ENCODE measurements at places on chromosomes 1 and 21. TPM values are rescaled to one million over a fixed set of nuclear protein-coding genes. Genes with fewer than 3 reads are reported as not detected.
A peak's percentile ranks its signal among the peaks of the same experiment; 100 is the strongest.

OTUD3 gene
- 6.8 TPM for total RNA-seq

- DNase-seq = no peak
Observed at GRCh38 chr1:205243350-205244191, 15.8 kb downstream of the TMCC2 start.

DNA sequence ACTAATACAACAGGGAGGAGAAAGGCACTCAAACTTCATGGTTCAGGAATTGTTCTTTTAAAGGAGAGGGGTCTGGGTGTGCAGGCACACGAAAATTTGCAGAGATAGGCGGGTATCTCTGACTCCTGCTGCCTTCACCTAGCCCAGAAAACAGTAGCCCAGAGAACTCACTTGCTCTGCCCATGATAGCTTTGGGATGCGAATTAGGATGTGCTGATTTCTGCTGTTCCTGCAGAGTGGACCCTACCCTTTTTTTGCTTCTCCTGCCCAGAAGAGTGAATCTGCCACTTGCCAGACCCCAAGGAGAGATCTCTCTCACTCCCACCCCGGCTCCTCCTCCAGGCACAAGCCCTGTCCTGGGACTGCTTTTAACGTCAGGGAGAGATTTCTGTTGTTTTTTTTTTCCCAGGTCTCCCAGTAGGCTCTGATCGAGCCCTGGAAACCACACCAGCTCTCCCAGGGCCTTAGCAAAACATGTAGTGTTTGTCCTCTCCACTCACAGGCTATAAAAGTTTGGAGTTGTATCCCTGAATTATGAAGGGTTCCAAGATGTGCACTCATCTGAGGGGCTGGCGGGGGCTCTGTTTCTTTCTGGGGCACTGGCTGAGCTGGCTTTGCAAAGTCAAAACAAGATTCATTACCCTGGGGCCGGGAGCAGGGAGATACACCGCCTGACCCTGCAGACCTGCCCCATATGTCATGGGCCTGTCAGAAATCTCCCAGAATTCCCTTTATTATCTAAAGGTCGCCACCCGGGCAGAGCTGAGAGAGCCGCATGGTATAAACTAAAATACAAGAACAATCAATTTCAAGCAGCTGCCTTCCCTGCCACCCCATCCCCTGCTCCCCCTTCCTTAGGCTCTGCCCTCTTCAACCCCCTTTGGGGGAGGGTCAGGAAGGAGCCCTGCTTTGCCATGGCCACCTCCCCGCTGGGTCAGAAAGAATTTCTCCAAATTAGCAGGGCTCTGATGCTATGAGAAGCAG, 17.9 kb downstream of the PLXNA2 start:
- DNase-seq = no peak

- DNase-seq = peak; percentile 18
Observed at GRCh38 chr1:7172804-7173203, 387.6 kb downstream of the CAMTA1 start.

- peak; percentile 94 for DNase-seq
Observed at GRCh38 chr1:198937231-198938031, 298.6 kb downstream of the PTPRC start.

DNA sequence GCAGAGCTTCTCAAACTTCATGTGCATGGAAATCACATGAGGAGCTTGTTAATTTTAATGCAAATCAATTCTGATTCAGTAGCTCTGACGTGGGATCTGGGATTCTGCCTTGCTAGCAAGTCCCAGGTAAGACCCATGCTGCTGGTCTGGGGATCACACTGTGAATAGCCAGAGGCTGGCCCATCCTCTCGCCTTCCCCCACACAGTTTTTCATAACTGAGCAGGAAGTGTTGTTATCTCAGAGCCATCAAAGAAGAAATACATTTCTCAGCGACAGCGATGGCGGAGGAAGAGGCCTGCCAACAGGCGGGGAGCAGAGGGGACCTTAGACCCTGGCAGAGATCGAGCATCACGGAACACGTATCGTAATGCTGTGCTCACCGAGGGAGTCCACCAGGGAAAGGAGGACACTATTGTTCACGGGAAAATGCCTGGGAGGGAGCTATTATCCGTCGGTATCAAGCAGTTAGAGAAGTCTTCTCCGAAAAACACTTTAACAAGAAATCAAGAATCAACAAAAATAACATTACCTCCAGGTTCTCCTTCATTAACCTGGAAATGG, 268.9 kb upstream of the TMEM51 start:
- no peak for DNase-seq

- no peak for DNase-seq
Observed at GRCh38 chr1:228048659-228049298, 33.7 kb upstream of the ARF1 start.

DNA sequence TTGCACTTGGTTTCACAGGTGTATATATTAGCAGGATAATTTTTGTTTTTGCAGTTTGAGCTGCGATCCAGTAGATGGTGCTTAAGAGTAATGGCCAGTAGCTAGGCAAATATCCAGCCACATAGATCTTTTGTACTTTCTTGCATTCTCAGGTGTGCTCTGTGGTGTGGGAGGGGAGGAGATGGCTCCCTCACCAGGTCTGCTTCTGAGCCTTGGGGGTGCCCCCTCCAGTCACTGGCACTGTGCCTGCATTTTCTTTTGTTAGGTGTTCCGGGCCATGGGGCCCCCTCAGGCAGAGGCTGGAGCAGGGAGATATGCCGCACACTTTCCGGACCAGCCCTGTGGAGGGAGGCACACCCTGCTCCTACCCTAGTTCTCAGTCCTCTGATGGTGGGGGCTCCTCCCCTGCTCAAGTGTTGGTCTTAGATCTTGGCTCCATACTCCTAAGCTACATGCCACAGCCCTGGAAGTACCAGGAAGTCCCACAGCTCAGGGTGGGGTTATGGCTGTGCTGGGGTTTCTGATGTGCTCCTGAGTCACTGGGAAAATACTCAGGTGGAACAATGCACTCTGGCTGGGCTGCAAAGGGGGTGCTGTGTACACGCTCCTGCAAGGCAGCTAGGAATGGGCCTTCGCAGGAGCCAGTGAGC, 197.6 kb upstream of the DMRTA2 start:
- no peak for DNase-seq

TNFSF18 gene
- total RNA-seq = not detected

DMBX1 gene
- not detected for total RNA-seq

- peak; percentile 39 for DNase-seq
Observed at GRCh38 chr1:163406772-163407171, 85.0 kb downstream of the NUF2 start.

- DNase-seq = peak; percentile 20
Observed at GRCh38 chr1:229753764-229754551, 127.9 kb downstream of the URB2 start.

GRCh38 chr1:185066181-185066580, 20.8 kb downstream of the RNF2 start:
- DNase-seq = no peak

RIPPLY3 gene
- 0.72 TPM for total RNA-seq

SELENBP1 gene
- total RNA-seq = 40.3 TPM

DNA sequence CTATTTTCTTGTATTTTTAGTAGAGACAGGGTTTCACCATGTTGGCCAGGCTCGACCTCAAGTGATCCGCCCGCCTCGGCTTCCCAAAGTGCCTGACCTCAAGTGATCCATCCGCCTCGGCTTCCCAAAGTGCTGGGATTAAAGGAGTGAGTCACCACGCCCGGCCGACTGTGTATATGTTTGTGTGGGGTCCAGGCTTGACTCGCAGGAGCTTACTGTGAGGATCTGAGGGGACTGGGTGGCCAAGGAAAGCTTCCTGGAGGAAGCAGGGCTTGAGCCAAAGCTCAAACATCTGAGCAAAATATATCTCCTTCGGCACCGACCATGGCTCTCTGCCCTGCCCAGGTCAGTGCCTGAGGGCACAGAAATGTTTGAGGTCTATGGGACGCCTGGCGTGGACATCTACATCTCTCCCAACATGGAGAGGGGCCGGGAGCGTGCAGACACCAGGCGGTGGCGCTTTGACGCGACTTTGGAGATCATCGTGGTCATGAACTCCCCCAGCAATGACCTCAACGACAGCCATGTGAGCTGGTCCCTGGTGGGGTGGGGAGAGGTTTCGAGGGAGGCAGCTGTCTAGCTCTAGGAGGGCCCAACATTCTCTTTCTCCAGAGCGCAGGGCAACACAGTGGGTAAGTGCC, 10.5 kb downstream of the PADI3 start:
- no peak for DNase-seq

DNA sequence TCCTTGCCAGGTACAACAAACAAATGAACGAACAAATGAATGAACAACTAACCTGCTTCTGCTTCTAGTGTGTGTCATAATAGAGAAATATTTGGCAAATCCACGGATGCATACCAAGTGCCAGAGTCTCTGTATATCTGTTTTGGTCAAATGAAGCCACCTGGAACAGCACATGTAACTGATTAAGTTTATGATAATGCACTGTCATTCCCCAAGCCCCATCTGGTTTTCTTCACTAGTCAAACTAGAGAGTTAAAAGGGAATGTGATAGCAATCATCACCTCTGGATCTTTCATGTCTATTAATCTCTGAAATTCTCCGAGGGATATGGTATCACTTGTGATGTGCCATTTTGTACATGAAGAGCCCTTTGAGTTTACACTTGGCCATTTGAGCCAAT, 21.0 kb upstream of the SCAF4 start:
- no peak for DNase-seq

DNA sequence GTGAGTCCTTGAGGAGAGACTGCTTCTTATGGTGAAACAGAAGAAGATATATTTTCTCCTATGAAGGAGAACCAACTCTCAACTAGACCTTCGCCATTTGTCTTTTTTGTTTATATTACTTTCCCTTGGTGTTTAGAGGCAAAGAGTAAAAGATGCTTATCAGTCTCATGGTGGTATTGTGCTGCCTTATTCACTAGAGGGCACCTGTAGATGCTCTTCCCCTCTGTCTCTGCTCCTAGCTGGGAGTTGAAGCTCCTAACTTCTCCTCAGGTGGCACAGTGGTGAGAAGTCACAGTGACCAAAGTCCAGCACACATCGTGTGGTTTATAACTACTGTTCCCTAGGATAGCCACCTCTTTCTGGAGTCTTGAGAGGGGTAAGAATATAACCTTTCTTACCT, 1359.6 kb downstream of the PLA2G4A start:
- DNase-seq = no peak

- DNase-seq = no peak
Observed at GRCh38 chr1:54280651-54281050, 80.7 kb downstream of the MRPL37 start.

CELA3B gene
- not detected for total RNA-seq

GRCh38 chr1:4797429-4797828, 143.0 kb downstream of the AJAP1 start:
- DNase-seq = no peak

GRCh38 chr1:69728206-69728605, 160.5 kb downstream of the LRRC7 start:
- DNase-seq = no peak

OR2L2 gene
- not detected for total RNA-seq
